Chondrocyte (in vitro differentiated cells): ENCODE measurements at places on chromosomes 1 and 21. TPM values are rescaled to one million over a fixed set of nuclear protein-coding genes. Genes with fewer than 3 reads are reported as not detected.
A peak's percentile ranks its signal among the peaks of the same experiment; 100 is the strongest.

MRTO4 gene
- 16.2 to 20.4 TPM (median 17.7 TPM) in 3 replicates for total RNA-seq

PTGER3 gene
- total RNA-seq = 2.0 to 7.9 TPM (median 2.5 TPM) in 3 replicates

GRCh38 chr1:151048645-151049032 is 1.1 kb downstream of the C1orf56 start:
- no peaks in the 10 kb centered on the region for H3K27me3 ChIP-seq
- H3K36me3 ChIP-seq = peaks cover 14% of the 10 kb centered on the region
- H3K4me1 ChIP-seq = peaks cover 26% of the 10 kb centered on the region

- H3K27ac ChIP-seq = no peak overlapping the region
- H3K4me3 ChIP-seq = no peak overlapping the region
- peaks cover 2% of the 10 kb centered on the region for H3K4me1 ChIP-seq
- no peaks in the 10 kb centered on the region for H3K36me3 ChIP-seq
- DNase-seq = no peak
These were observed 80.7 kb upstream of the TNR start for GRCh38 chr1:175824079-175824478.

DNA sequence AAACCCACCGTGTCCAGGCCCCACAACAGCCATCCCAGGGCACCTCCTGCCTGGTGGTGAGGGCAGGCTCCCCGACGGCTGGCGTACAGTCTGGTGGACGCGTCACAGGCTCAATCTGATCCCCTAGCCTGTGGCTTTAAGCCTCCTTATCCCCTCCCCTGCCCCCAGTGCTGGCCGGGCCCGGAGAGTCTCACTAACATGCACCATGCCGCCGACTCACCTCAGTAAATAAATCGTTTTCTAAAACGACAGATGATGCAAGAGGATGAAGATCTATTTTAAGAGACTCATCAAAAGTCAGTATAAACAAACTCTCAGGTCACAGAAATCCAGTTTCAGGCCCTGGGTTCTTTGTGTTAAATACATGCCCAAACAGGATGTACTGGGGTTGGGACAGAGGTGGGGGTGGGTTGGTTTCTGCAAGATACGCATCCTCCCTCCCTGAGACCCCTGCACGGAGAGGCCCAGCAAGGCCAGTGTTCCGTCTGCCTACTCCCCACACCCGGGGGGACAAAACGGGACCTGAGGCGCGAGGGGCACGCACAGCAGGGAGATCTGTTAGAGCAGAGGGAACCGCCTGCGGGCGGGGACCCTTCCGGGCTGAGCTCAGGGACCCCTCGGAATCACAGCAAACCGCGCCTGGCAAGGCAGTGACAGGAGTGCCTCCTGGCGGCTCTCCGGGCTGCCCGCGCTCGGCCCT is 3.1 kb downstream of the PANK4 start:
- no peaks in the 10 kb centered on the region for H3K27me3 ChIP-seq
- H3K27ac ChIP-seq = peak overlapping the region; percentile 51

- H3K4me3 ChIP-seq = no peak overlapping the region
- no peaks in the 10 kb centered on the region for H3K27me3 ChIP-seq
- DNase-seq = peak; percentile 75
- no peak overlapping the region for H3K27ac ChIP-seq
- peaks cover 21% of the 10 kb centered on the region for H3K36me3 ChIP-seq
- peaks cover 10% of the 10 kb centered on the region for H3K4me1 ChIP-seq
These were observed 13.0 kb downstream of the LSS start for GRCh38 chr21:46215436-46216131.

GRCh38 chr1:113835686-113836290 is 23.5 kb upstream of the RSBN1 start:
- H3K36me3 ChIP-seq = no peaks in the 10 kb centered on the region
- peaks cover 3% of the 10 kb centered on the region for H3K27me3 ChIP-seq

DNA sequence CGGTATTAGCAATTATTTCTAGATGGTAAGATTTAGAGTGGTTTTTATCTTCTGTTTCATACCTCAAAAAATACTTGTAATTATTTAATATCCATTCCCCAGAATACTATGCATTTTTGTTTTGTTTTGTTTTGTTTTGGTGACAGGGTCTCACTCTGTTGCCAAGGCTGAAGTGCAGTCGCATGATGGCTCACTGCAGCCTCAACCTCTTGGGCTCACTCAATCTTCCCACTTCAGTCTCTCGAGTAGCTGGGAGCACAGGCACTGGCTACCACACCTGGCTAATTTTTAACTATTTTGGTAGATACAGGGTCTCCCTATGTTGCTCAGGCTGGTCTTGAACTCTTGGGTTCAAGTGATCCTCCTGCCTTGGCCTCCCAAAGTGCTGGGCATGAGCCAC is 252.7 kb downstream of the AKT3 start:
- no peak overlapping the region for H3K4me3 ChIP-seq
- peak overlapping the region; percentile 68 for H3K27ac ChIP-seq
- no peaks in the 10 kb centered on the region for H3K27me3 ChIP-seq
- H3K4me1 ChIP-seq = peaks cover 25% of the 10 kb centered on the region
- DNase-seq = no peak

GRCh38 chr1:156973417-156973816 is 53.0 kb downstream of the LRRC71 start:
- no peak overlapping the region for H3K27ac ChIP-seq
- H3K4me3 ChIP-seq = no peak overlapping the region

GRCh38 chr1:214793708-214794107 is 190.7 kb downstream of the CENPF start:
- no peak overlapping the region for H3K27ac ChIP-seq
- no peak for DNase-seq
- H3K4me3 ChIP-seq = no peak overlapping the region
- H3K27me3 ChIP-seq = peaks cover 6% of the 10 kb centered on the region
- no peaks in the 10 kb centered on the region for H3K36me3 ChIP-seq
